Suprapubic skin (tissue), 4 donors: ENCODE measurements at places on chromosomes 12 and 14.

- no peak for DNase-seq
Measured at GRCh38 chr12:89927226-89927698, 218.6 kb upstream of the ATP2B1 start.

DNA sequence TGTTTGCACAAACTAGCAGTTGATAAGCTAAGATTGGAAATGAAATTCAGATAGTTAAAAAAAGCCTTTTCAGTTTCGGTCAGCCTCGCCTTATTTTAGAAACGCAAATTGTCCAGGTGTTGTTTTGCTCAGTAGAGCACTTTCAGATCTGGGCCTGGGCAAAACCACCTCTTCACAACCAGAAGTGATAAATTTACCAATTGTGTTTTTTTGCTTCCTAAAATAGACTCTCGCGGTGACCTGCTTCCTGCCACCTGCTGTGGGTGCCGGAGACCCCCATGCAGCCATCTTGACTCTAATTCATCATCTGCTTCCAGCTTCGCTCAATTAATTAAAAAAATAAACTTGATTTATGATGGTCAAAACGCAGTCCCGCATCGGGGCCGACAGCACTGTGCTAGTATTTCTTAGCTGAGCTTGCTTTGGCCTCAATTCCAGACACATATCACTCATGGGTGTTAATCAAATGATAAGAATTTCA lies 335.6 kb downstream of the TMEM121 start:
- DNase-seq = no peak

- DNase-seq = no peak
Measured at GRCh38 chr14:99282261-99283050, 10.5 kb upstream of the BCL11B start.

GRCh38 chr12:52232674-52233461 lies at the start of gene KRT7:
TSS of gene KRT7 (plus strand) at chr12:52233243. CDS start at chr12:52233297, 54 bp downstream.
- DNase-seq = peak; percentile 58

- DNase-seq = no peak
Measured at GRCh38 chr14:65483647-65484046, 71.1 kb downstream of the FUT8 start.

GRCh38 chr14:94101748-94102147 lies 8.8 kb upstream of the IFI27 start:
- no peak for DNase-seq
